ENCODE measurements at places on chromosomes 5 and 9.

DNA sequence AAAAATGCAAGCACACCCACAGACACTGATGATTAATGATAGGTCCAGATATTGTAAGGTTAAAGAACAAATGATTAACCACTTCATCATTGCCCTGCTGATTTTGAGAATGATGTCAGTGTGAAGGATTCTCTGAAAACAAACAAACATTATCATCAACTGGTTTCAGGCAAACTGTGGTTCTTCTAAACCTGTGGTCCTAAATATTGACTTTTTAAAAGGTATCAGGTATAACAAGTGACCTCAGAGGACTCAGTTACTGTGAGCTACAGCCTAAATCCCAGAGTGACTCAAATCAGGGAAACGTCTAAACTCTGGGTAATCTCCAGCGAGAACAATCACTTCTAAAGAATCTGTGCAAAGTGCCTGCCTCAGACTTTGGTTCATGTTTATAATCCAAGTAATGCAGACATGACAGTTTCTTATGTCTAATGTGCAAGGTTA lies 172.3 kb upstream of the CDH6 start:
- DNase-seq = peak; percentile 27

DNA sequence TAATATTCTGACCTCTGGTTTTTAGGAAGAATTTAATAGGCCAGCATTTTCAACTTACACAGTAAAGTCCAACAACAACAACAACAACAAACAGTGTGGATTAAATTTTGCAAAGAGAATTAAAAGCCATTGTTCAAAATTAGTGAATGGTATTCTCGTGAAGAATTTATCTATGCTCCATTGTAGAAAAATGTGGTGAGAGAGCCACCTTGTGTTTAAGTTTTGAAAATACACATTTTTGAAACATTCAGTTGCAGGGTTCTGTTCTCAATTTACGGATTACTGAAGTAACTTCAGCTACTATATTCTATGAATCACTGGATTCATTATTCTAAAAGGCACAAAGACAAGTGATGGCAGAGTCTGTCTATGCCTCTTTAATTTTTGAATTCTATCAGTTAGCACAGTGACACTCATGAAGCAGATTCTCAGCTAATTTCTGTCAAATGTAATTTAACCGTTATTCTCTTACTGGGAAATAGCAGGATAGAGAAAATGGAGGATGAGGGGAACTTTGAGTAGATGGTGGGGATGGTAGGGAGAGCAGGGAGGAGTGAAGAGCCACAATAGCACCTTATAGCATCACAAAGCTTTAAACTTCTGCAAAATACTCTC lies 11.0 kb downstream of the CCDC152 start:
- DNase-seq = peak; percentile 61

- DNase-seq = no peak
Measured at GRCh38 chr5:9201761-9202160, 344.1 kb downstream of the SEMA5A start.

DNA sequence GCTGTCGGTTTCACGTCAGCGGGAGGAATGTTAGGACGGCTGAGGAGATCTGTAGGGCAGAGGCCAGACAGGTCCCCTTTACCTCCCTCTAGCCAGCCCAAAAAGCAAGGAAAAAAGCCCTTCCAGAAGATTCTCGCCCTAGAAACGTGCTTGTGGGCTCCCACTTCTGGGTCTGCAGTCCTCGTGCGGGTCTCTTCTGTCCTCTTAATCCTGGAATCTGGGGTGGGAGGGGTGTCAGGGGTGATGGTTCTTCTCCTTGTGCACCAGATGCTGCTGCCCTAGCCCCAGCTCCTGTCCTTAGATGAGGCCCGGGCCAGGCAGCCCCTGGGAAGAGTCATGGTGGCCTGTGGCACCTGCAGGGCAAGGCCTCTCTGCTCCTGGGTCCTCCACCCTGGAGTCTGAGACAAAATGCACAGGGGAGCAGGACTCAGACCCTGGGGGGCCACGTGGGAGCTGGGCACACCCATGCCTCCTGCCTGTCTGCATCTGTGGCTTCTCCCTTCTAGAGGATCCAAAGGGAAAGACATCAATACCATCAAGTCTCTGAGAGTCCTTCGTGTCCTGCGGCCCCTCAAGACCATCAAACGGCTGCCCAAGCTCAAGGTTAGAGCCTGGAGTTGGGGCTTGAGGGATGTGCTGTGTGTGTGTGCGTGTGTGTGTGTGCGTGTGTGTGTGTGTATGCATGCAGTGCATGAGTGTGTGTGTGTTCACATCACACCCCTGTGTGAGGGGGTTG lies 174.2 kb downstream of the CACNA1B start:
- no peak for DNase-seq

DNA sequence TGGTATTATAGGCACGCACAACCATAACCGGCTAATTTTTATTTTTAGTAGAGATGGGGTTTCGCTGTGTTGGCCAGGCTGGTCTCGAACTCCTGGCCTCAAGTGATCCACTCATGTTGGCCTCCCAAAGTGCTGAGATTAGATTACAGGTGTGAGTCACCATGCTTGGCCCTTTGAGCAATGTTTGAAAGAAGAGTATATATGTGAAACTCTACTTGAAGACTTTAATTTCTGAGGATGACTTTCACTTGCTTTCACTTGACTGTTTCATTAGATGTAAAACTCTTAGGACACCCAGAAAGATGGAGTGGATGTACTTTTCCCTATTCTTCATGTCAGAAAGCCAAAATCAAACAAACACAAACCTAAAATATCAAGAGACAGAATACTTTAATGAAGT lies 43.8 kb upstream of the GAS1 start:
- DNase-seq = no peak

- DNase-seq = peak; percentile 37
Measured at GRCh38 chr5:109256486-109256885, 153.3 kb downstream of the PJA2 start.

- no peak for DNase-seq
Measured at GRCh38 chr5:74452856-74453255, 187.7 kb downstream of the ENC1 start.

Data from fibroblast of pulmonary artery (primary cell).